ENCODE measurements at places on chromosomes 12 and 14.

- peak; percentile 50 for DNase-seq
Measured at GRCh38 chr12:66032739-66033138, 97.8 kb downstream of the LLPH start.

- DNase-seq = no peak
Measured at GRCh38 chr12:66195242-66195641, 6.2 kb downstream of the IRAK3 start.

GRCh38 chr12:102394200-102394599, 86.2 kb downstream of the IGF1 start:
- DNase-seq = no peak

DNA sequence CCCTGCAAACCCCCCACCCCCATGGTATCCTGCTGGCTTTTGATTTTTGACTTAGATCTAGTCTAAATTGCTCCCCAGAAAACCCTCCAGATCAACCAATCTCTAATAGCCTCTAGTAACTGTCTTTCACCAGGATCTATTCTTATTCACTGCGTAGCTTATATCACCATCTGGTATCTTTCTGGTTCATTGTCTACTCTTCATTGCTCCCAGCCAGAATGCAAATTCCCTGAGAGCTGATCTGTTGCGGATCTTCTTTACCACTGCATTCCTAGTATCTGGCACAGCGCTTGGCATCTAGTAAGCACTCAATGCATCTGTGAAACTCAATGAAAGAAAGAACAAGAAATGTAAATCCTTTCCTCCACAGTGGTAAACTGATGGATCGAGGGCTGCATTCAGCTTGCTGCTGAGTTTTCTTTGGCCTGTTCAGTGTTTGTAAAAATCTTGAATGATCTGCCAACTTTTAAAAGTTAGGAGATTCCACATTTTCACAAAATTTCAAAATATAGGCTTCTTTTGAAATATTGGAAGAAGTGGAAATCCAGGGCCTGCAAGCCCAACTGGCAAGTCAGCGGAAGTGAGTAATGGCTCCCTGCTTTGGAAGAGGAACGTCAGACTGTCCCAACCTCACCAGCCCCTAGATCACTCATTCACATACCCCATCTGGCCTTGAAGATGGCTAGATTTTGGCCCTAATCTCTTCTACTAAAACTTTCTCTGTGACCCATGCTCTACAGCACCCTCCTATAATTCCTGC, 274.2 kb downstream of the SSPN start:
- DNase-seq = no peak

DNA sequence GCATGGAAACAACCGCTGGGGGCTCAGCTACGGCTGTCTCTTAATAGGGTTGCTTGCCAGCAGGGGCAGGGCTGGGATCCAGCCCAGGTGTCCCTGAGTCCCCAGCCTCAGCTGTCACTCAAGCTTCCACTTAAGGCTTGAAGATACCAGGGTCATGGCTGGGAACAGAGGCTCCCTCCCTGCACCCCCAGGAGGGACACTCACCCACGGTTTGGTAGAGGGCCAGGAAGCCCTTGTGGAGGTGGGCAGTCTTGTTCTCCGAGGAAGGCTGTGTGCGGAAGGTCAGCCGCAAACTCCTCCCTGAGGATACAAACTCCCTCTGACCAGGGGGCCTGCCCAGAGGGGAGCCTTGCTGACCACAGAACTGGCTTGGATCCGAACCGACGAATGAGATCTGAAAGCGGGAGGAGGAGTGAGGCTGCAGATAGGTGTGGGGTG, 7.3 kb downstream of the C1RL start:
- no peak for DNase-seq

DNA sequence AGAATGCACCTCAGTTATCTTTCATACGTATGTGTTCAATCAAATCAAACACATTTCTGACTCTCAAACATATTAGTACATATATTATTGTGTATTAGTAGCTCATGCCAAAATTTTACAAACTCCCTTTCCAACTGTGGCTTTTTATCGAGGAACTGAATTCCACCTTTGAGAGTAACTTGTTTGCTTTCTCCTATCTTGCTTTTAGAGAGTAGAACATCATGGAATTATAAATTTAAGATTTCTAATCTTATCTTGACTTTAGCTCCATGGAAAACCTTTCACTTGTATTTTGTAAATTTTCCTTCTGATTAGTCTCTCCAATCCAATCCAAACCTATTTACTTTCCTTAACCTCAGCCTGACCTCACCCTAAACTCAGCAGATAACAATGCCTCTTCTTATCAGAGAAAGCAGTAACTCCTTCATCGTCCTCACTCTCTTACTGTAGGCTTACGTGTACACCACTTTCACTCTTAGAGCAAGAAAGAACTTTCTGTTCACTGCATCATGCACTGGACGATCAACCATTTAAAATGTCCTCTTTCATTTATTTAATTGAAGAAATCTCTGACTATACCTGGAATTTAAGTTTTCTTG, 164.5 kb downstream of the TMTC3 start:
- peak; percentile 21 for DNase-seq

DNA sequence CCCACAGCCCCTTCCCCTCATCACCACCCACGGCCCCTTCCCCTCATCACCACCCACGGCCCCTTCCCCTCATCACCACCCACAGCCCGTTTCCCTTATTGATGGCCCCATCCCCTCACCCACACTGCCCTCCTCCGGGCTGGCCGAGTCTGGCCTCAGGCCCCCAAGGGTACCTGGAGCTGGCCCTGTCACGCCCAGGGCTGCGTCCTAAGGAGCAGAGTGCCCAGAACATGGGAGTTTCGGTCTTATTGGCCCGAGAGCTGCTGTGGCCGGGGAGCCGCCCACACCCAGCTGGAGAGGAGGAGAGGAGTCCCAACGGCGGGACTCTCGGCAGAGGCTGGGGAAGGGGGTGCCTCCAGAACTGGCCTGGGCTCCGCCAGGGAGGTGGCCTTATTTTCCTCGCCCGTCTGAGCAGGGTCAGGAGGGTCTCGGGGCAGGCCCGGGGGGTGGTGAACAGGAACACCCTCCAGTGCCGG, 182.3 kb downstream of the KIF26A start:
- DNase-seq = no peak

DNA sequence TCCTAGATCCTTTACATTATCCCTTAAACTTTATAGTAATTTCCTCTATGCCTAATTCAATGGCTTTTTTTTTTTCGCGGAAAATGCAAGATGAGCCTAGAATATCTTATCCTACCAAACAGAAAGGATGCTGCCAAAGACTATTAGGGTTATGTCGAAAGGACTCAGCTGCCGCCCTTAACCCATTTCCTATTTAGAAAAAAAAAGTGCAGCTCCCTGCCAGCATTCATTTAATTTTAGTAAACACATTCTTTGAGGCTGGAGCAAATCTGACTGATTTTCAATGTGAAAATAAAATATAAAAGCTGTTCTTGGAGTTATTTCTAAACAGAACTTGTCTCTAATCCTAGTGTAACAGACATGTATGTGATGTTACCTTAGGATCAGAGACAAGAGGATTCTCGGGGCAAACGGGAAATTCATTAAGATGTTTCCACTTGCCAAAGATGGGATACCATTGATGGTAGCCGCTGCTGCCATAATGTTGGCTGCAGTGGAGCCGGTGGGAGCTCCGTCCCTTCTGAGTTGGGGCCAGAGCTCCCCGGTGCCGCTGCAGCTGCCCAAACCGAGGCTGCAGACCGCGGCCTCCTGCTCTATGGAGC, 8.2 kb upstream of the A2M start:
- no peak for DNase-seq

GRCh38 chr12:114901316-114901715, 217.3 kb upstream of the TBX3 start:
- no peak for DNase-seq

GRCh38 chr12:57744194-57744776, 554 bp upstream of the TSPAN31 start:
- DNase-seq = peak; percentile 75

DNA sequence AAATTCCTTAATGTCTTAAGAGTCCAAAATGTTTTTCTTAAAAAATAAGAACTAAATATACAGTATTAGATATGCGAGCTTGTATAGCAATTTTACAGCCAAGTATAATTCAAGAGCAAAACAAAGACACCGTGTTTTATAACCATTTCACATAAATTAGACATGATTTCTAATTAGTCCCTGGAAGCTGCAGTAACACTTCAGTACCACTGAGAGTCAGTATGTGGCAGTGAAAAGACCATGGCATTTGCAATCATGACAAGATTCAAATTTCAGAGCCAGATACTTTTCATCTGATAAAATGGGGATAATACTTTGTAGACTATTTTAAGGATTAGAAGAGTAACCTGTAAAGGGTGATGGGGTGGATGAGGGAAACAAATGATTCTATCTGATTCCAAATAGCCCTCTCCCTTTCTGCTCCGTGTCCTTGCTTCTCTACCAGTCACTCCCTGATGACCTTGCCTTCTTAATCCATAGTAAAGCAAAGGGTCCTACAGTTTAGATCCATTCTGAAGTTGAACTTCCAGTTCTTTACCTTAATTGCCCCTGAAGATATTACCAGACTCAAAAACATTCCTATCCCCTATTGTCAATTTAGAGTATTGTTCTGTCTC, 145.4 kb upstream of the ABCD2 start:
- peak; percentile 53 for DNase-seq

DNA sequence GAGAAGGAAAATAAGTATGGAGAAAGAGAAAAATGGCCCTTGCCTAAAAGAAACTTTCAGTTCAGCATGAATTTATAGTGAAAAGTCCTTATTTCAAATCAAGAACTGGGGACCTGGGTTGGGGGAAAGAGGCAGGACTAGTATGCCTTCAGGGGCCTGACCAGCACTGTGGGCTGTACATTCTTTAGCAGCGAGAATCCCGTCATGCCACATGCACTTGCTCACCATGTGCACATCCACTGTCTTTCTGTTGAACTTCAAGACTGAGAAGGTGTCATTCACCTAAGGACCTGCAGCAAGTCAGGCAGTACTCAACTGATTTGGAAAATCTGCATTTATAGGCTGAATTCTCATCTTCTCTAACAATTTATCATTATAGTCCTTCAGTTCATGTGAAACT, 50.2 kb downstream of the RAB35 start:
- no peak for DNase-seq

DNA sequence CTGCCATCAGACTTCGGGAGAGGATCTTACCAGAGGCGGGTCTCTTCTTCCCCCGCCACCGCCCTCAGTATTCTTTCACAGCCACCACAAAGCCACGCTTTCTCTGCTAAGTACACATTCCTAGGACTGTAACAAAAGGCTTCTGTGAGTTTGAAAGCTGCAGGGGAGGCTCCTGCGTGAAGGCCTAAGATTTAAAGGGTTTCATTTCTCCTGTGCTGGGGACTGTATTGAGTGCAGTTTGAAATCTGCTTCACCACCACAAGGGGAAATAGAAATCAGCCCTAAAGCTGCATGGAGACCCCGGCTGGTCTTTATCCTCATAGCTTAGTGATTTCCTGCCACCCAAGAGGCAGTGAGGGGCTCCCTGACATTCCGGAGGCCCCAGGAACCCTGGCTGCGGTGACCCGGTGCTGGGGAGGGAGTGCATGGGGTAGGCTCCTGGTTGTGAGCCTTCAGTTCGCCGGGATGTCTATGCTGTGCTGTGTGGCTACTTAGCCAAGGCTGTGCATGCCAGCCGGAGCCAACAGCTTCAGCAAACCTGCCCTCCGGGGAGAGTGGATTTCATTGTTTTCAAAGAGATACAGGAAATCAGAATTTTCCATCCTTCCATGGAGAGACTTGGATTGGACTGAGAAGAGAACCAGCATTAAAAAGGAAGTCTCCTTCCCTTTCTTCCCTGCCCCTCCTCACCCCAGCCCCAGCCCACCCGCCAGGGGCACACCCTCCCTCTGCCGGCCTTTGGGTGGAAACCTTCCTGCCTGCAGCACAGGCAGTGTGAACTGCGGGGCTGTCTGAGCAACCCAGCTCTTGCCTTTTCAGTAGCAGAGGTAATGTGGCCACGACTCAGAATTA, 163.3 kb downstream of the ETV6 start:
- peak; percentile 78 for DNase-seq

DNA sequence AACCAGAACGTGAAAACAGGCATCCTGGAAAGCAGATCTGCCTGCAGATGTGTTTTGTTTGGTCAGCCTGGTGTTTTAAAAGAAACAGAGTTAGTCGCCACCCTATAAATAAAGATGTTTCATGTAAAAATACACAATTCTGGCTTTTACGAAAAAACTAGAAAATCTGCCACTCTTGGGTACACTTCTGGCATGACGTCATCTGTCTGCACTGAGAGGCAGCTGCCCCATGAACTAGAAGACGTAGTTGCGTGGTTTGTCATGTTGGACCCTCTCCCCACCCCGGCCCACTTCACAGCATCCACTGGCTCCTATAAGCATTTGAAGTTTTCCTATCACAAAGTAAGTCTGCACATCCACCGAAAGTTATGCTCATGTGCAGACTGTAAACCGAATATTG, 392.5 kb downstream of the GLT1D1 start:
- no peak for DNase-seq

- no peak for DNase-seq
Measured at GRCh38 chr14:63432228-63432627, 110.9 kb downstream of the PPP2R5E start.

DNA sequence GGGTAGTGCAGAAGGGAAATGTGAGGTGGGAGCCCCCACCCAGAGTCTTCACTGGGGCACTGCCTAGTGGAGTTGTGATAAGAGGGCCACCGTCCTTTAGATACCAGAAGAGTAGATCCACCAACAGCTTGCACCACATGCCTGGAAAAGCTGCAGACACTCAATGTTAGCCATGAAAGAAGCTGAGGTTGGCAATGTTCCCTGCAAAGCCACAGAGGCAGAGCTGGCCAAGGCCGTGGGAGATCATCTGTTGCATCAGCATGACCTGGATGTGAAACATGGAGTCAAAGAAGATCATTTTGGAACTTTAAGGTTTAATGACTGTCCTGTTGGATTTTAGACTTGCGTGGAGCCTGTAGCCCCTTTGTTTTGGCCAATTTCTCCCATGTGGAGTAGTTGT, 468.4 kb upstream of the FOXG1 start:
- DNase-seq = no peak

DNA sequence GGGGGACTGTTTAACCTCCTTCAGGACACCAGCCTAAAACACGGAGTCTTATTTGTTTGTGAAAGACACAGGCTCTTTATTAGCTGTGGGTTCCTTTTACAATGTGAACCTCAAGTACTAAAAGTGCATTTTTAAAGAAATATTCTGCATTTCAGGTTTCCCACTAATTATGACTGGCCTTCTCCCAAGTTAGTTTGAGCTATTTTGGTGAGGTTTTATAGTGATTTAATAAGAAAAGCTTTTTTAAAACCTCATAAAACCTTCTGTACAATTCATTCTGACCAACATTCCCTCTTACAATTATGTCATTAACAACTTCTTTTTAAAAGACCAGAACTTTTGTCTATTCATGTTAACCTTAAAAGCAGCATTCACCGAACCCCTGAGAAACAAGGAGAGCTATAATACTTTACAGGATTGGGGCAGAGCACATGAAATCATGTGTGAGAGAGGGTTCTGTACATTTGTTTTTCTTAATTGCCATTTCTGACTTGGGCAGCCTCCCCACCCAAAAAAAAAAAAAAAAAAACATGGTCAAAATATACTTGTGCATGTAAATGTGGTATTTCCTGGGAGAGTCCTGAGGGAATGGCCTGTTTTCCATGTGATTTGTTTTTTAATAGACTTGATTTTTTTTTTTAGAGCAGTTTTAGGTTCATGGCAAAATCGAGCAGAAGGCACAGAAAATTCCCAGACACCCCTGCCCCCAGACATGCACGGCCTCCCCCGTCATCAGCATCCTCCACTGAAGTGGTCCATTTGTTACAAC, 169.5 kb downstream of the CHST11 start:
- no peak for DNase-seq
